SW480 (cell line): ENCODE measurements at places on chromosomes 13 and 19.

DNA sequence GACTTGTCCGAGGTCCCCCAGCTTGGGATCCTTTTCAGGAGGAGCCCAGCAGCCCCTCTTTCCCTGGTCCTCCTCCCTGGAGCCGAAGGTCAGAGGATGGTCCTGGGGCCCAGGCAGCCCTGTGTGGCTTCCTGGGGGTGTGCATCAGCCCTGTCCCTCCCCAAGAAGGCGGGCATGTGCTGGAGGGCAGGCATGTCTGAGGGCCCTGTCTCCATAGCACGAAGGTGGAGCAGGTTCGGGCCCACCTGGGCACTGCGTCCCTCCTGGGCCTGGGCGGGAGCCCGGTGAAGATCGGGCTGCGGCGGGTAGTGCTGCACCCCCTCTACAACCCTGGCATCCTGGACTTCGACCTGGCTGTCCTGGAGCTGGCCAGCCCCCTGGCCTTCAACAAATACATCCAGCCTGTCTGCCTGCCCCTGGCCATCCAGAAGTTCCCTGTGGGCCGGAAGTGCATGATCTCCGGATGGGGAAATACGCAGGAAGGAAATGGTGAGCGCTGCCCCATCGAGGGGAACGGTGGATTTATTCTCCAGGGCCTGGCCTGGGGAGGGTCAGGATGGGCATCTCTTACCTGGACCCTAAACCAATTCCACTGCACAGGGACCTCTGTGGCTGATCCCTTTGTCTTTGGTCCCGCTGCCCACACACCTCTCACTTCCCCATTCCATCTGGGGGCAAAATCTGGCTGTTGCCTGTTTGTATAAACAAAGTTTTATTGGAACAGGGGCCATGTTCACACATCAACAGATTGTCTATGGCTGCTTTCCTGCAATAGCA, 10.9 kb downstream of the TIMM13 start:
- no peak for DNase-seq

- no peak for DNase-seq
Observed at GRCh38 chr19:5131506-5132205, 162.7 kb downstream of the KDM4B start.

GRCh38 chr19:43315851-43316250, 37.6 kb upstream of the CD177 start:
- DNase-seq = no peak

DNA sequence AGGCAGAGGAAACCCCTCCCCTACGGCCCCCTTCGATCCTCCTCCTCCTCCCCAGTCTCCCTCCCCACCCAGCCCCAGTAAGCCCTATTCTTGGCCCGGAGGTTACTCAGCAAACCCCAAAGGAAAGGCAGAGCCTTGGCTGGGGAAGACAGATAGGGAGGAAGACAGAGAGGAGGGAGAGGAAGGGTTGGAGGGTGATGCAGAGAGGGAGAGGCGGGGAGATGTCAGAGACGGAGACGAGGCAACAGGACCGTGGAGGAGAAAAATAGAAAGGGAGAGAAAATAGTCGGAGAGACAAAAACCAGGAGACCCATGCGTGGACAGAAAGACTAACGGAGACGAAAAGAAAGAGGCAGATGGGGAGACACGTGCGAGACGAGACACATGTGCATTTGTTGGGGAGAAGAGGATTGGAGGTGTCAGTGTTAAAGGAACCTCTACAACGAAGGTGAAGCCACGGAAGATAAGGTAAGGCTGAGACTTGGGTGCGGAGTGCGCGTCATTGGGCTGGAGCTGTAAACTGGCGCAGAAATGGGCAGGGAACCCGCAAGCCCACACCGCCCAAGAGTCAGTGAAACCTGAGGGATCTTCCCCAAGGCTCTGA, 2.9 kb downstream of the TGFB1 start:
- no peak for DNase-seq

DNA sequence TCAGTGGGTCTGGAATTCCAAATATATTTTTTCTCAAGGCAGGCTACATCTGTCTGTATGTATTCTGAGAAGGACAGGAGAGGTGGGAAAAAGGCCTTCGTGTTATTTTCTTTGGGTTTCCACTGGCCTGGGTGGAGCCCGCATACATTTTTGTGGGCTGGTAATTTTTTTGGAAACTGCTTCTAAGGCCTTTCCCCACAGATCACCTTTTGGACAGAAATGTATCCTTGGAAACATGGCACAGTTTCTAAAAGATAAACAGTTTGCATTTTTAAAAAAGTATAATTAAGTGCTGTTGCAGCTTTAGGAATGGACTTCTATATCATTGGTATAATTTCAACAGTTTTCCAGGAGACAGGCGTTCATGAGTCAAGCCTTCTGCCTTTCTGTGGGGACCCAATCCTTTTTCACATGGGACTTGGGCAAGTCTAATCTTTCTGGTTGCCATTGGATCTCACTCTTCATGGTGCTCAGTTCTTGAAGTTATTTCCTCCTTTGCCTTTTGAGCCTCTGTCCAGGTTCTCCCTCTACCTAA, 8.9 kb downstream of the RFX2 start:
- no peak for DNase-seq

- DNase-seq = peak; percentile 72
Observed at GRCh38 chr19:45125975-45126493, 33.1 kb downstream of the PPP1R37 start.

GRCh38 chr13:46668302-46668720, 115.3 kb downstream of the LRCH1 start:
- DNase-seq = no peak

GRCh38 chr13:44012910-44013757, 133.4 kb downstream of the LACC1 start:
- no peak for DNase-seq

- no peak for DNase-seq
Observed at GRCh38 chr13:42926555-42926954, 65.5 kb downstream of the EPSTI1 start.

DNA sequence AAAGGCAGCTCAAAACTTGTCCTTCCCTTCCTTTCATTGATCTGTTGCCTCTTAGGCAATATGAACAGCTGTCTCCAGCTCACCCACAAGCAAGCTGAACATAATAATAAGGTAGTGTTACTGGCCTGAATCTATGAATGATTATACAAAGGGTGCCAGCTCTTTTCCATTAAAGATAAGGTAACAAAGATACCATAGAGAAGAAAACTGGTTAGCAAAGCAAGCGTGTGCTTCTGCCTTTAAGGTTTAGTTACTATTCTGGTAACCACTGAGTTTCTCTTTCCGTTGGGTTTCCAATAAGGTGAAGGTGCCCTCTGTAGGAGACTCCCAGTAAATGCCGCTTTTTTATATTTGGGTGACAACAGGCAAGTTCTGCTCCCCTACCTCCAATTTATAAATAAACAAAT, 12.1 kb upstream of the DACH1 start:
- peak; percentile 76 for DNase-seq

DNA sequence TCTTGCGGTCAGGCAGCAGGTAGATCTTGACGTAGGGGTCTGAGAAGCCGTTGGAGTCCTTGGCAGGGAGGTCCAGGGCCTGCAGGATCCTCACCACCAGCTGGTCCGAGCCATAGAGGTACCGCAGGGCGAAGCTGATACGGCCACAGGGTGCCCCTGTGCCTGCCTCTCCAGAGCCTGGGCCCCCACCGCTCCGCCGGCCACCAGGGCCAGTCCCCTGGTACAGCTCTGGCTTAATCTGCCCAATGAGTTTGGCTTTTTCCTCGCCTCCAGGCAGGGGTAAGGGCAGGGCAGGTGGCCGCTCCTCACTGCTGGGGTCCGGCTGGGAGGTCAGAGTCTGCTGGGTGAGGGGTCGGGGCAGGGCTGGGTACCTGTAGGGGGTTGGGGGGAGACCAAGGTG, 9.9 kb downstream of the SYT3 start:
- DNase-seq = no peak

GRCh38 chr13:74487091-74487722, 353.0 kb upstream of the KLF12 start:
- DNase-seq = no peak

DNA sequence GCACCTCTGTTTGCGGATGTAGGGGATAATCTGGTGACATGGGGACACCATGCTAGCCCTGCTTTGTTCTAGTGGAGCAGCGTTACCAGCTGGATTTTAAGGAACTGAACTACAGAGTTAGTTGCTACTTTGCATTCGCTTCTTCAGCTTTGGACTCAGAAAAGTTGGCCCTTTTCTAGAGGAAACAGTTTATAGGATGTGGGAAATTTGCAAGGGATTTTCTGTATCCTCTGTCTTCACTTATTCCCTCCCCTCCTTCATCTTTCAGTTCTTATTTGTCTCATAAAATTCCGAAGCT, 2.1 kb downstream of the GATAD2A start:
- DNase-seq = no peak

GRCh38 chr13:109816808-109817203, 30.4 kb upstream of the IRS2 start:
- no peak for DNase-seq

DNA sequence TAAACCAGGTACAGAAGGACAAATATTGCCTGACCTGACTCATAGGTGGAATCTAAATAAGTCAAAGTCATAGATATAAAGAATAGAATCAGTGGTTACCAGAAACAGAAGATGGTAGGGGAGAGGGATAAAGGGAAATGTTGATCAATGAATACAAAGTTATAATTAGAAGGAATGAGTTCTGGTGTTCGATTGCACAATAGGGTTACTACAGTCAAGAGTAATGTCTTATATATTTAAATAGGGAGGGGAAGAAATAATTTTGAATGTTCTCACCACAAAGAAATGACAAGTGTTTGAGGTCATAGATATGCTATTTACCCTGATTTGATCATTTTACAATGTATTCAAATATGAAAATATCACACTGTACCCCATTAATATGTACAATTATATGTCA, 1541.2 kb downstream of the SLITRK1 start:
- no peak for DNase-seq

- no peak for DNase-seq
Observed at GRCh38 chr13:66879988-66880387, 350.1 kb downstream of the PCDH9 start.

DNA sequence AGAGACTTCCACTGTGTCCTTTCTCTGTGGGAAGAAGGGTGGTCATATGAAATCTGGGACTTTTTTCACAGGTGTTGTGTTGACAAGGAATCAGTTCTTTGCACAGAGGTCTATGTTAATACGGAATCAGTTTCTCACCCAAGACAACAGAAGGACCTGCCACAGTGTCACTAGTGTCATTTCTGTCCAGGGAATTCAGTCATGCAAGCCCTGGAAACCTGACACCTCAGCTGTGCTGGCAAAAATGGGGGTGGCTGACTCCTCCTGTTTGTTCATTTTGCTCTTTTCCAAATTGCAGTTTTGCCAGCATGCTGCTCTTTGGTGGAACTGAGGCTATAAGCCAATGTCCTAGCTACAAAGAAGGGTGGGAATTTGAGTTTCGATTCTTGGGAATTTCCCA, 49.8 kb upstream of the ESD start:
- no peak for DNase-seq

DNA sequence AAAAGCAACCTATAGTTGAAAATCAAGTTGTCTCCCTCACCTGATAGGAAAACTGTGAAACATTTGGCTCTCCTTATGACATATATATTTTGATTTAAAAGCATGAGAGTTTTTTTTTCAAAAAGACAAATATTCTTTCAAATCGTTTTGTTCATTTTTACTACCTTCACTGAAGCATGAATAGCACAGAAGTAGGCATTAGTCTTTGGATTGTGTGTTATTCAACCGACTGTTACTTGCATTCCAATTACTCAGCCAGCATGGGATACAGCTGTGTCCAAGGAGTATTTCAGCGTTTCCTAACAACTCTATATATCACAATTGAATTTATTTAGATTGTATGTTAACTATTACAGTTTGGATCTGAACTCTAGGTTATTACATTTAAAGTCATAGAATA, 135.2 kb downstream of the PCDH9 start:
- DNase-seq = no peak

DNA sequence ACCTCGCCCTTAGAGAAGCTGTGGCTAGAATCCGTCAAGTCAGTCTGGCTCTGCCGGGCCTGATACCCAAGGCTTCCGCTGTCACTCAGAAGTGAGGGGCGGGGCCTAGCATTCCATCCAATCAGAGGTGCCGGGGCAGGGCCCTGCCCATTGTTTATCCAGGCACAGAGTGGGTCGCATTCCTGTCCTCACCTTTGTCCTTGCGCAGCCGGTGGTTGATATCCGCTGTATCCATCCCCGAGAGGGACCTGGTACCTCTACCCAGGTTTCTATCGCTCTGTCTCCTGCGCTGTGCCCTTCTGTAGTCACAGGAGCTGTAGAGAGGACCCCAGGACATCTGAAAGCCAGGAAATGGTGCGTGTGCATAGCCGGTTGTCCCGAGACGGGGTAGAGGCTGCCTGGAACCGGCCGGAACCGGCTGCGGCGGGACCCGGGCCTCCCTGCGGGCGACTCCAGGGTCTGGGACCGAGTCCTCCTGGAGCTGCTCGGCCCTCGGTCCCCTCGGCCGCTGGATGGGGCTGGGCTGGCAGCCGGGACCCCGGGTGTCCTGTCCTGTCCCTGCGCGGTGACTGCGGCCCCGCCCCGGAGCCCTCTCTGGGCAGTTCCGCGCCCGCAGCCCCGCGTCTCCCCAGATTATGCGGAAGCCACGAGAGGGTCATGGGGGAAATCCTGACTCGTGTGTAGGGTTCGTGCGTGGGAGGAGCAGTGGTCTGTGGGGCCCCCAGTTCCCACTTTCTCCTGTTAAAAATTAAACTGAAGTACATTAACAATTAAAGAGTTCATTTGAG, at the start of gene ZNF763:
Gene ZNF763 (plus strand): TSS at position 183 of the 788 bp plus-strand sequence. CDS start 169 bp downstream, at position 352.
- DNase-seq = peak; percentile 90

DNA sequence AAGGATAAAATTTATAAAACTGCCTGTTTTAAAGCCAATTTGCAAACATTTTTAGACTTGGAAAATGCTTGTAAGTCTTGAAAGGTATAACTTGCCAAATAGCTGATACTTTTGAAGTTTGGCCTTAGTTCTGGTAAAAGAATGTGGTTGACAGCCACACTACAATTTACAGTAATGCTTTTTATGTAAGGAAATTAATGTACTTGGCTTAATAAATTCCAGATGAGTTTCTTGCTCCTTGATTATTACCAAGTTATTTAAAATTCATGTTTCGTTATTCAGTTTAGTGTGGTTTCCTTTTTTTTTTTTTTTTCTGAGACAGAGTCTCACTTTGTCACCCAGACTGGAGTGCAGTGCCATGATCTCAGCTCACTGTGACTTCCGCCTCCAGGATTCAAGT, 14.9 kb downstream of the LMO7 start:
- no peak for DNase-seq

DNA sequence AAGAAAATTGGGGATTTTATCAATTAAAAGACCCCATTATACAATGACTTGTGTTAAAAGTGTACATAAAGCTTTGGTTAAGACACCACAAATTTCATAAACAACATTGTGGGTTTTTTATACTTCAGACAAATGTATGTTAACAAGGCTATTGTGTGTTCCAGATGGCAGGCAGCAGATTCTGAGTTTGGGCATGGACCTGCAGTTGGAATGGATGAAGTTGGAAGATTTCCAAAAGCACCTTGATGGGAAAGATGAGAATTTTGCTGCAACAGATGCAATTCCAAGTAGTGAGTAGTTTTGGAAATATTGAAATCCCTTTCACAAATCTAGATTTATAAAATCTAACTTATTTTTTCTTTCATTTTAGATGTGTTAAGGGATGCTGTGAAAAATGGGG, 25.4 kb downstream of the MPHOSPH8 start:
- DNase-seq = no peak

DNA sequence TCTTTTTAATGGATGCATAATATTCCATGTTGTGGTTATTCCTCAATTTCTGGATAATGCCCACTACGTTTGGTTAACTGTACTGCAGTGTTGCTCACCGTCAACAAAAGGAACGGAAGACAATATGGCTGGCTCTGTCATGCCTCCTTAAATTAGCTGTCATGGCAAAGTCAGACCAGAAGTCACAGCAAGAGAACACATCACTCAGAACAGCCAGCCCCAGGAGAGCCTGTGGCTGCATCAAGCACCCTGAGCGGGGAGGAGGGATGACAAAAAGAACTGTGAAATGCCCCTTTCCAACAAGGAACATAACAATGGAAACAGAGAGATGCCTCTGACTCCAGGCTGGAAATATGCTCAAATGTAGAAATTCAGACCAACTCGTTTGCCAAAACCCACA, 366.0 kb upstream of the ZNF507 start:
- DNase-seq = no peak
